ENCODE measurements at places on chromosomes 2 and 18. TPM values are rescaled to one million over a fixed set of nuclear protein-coding genes. Genes with fewer than 3 reads are reported as not detected.

Gene TRIM43
- total RNA-seq = not detected

DNA sequence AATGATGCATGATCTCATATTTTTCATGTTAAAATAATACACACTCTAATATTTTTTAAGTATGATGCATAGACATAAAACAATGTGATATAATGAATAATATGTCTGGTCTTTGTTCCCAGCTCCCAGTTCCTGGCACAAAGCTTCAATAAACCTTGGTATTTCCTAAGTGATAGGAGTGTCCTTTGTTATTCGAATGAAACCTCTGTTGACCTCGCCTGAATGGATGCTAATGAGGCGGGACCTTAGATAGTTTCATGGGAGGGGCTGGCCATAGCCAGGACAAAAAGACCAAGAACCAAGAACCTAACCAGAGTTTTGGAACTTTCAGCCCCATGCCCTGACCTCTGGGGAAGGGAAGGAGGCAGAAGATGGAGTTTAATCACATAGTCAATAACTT, 257.7 kb upstream of the COPS8 start:
- no peaks in the 10 kb centered on the region for H3K4me1 ChIP-seq
- H3K36me3 ChIP-seq = no peaks in the 10 kb centered on the region
- no peak overlapping the region for H3K4me3 ChIP-seq
- no peak for DNase-seq

Gene HOXD4
- 12.7 TPM for total RNA-seq

GRCh38 chr2:161104054-161104553, 56.1 kb upstream of the TANK start:
- no peak overlapping the region for H3K27ac ChIP-seq
- peaks cover 2% of the 10 kb centered on the region for H3K4me1 ChIP-seq
- H3K27me3 ChIP-seq = no peaks in the 10 kb centered on the region
- DNase-seq = no peak

- no peak overlapping the region for H3K27ac ChIP-seq
- H3K27me3 ChIP-seq = no peaks in the 10 kb centered on the region
- H3K4me1 ChIP-seq = no peaks in the 10 kb centered on the region
These were observed 251.2 kb downstream of the ACKR3 start for GRCh38 chr2:236820763-236821344.

Gene STPG4
- not detected for total RNA-seq

DNA sequence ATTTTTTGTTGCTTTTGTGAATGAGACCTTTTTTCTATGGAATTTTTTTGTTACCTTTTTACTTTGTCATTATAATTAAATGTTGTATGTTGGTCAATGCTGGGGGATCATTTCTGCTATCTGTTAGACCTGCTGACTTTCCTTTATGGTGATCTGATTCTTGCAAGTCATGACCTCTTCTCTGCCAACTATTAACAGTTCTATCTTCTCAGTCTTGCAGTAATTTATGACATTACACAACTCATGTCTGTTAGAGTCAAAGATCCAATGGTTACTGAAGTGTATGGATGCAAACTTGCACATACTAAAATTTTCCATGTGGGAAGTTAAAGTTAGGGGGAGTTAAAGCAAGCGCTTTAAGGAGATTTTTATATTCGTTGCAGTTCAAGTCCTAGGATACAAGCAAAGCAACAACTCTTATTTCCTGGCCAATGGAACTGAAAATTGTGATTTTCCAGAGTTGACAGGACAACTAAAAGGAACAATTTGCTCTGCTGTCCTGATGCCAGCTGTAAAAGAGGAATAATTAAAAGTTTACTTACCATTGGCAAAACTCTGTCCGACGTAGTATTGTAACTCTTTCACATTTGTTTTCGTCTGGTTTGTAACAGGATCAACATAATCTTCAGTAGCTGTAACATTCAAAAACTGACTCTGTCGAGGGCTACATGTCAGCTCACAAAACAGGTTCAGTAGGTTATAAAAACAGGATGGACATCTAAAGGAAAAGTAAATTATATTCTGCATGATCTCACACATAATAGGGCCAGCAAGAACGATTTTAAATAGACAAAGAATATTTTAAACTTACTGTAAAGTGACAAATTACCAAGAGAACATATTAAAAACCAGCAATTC, 17.8 kb downstream of the NPC1 start:
- DNase-seq = no peak
- H3K4me1 ChIP-seq = no peaks in the 10 kb centered on the region
- no peak overlapping the region for H3K27ac ChIP-seq

Gene AQP12B
- total RNA-seq = not detected

GRCh38 chr2:103166456-103167324, 404.9 kb downstream of the TMEM182 start:
- H3K4me1 ChIP-seq = no peaks in the 10 kb centered on the region
- no peak for DNase-seq
- no peaks in the 10 kb centered on the region for H3K27me3 ChIP-seq
- H3K4me3 ChIP-seq = no peak overlapping the region

DNA sequence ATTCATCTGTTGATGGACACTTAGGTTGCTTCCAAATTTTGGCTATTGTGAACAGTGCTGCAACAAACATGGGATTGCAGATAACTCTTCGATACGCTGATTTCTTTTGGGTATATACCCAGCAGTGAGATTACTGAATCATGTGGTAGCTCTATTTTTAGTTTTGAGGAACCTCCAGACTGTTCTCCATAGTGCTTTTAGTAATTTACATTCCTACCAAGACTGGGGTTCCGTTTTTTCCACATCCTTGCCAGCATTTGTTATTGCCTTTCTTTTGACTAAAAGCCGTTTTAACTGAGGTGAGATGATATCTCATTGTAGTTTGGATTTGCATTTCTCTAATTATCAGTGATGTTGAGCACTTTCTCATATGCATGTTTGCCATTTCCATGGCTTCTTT, 200.3 kb downstream of the MBD5 start:
- no peaks in the 10 kb centered on the region for H3K27me3 ChIP-seq
- H3K27ac ChIP-seq = no peak overlapping the region
- DNase-seq = no peak
- H3K4me3 ChIP-seq = no peak overlapping the region
- peaks cover 2% of the 10 kb centered on the region for H3K4me1 ChIP-seq

DNA sequence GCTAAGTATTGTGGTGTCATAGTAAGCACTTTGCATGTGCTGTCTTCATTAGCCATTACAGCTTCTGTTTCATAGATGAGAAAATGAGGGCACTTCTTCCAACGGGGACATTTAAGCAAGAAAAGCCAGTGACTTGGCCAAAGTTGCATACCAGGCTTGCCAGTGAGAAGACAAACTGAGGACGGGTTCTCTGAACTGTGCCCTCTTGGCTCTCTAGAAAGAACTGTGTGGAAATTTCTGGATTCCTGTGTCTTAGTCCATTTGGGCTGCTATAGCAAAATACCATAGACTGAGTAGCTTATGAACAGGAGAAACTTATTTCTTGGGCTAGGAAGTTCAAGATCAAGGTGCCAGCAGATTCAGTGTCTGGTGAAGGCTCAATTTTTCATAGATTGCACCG, 13.3 kb downstream of the CTIF start:
- H3K36me3 ChIP-seq = no peaks in the 10 kb centered on the region
- no peak for DNase-seq
- H3K27me3 ChIP-seq = no peaks in the 10 kb centered on the region
- H3K4me1 ChIP-seq = peaks cover 10% of the 10 kb centered on the region
- no peak overlapping the region for H3K4me3 ChIP-seq
- H3K27ac ChIP-seq = no peak overlapping the region

DNA sequence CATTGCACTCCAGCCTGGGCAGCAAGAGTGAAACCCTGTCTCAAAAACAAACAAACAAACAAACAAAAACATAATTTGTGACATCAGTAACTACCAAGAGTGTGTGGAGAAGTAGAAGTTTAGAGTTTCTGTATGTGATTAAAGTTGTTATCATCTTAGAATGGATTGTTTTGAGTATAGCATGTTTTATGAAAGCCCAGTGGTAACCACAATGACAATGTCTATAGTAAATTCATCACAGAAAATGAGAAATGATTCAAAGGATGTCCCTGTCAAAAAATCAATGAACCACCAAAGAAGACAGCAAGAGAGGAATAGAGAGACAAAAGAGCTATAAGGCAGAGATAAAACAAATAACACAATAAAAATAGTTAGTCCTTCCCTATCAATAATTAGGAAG, 1299.2 kb downstream of the CNTNAP5 start:
- H3K4me1 ChIP-seq = no peaks in the 10 kb centered on the region
- H3K36me3 ChIP-seq = no peaks in the 10 kb centered on the region
- H3K27me3 ChIP-seq = no peaks in the 10 kb centered on the region
- no peak for DNase-seq
- no peak overlapping the region for H3K27ac ChIP-seq

Gene CFC1B
- total RNA-seq = not detected

GRCh38 chr18:3305354-3305762, 43.4 kb downstream of the MYL12B start:
- H3K27ac ChIP-seq = no peak overlapping the region
- no peak for DNase-seq
- H3K4me1 ChIP-seq = no peaks in the 10 kb centered on the region
- H3K27me3 ChIP-seq = no peaks in the 10 kb centered on the region
- no peak overlapping the region for H3K4me3 ChIP-seq
- H3K36me3 ChIP-seq = no peaks in the 10 kb centered on the region

DNA sequence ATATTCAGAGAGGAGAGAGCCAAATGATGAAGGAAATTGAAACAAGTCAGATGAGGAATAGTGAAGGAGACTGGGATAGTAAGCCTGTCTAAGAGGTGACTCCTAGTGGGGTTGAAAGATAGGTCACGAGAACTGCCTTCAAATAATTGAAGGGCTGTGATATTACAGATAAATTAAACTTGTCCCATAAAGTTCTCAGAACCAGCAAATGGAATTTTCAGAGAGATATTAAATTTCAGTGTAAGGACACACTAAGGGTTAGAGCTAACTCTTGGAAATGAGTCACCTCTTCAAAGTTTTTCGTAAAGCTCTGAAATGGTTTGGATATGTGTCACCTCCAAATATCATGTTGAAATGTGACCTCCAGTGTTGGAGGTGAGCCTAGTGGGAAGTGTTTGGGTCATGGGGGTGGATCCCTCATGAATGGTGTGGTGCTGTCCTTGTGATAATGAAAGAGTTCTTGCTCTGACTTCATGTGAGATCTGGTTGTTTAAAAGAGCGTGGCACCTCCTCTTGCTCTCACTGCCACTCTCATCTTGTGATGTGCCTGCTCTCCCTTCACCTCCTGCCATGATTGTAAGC, 87.3 kb downstream of the BABAM2 start:
- no peaks in the 10 kb centered on the region for H3K36me3 ChIP-seq
- H3K4me3 ChIP-seq = no peak overlapping the region
- no peaks in the 10 kb centered on the region for H3K4me1 ChIP-seq
- no peaks in the 10 kb centered on the region for H3K27me3 ChIP-seq
- no peak overlapping the region for H3K27ac ChIP-seq
- no peak for DNase-seq

DNA sequence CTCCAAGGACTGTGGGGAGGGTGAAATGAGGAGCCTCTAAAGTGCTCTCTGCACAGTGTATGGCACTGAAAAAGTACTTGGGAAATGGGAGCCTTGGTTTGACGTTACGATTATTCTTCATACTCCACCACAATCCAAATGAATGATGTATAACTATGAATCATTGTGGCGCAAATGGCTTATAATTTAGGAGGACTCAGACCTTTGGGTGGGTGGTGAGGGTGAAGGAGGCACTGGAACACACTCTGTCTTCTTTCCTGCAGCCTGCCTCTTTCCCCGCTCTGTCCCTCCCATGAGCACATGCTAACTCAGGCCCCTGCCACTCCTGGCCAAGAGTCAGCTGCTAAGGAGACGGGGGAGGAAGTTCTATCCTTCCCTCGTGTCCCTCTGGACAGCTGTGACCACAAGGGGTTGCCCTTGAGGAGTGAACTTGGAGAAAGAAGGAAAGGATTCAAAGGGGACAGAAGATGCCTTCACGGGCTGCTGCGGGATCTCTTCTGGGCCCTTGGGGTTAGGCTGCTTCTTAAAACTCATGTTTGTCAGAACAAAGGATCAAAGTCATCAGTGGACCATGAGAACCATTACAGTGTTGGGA, 36.5 kb downstream of the POLR1A start:
- H3K27ac ChIP-seq = no peak overlapping the region
- H3K4me1 ChIP-seq = peaks cover 8% of the 10 kb centered on the region
- DNase-seq = no peak
- H3K36me3 ChIP-seq = no peaks in the 10 kb centered on the region
- no peaks in the 10 kb centered on the region for H3K27me3 ChIP-seq

Gene SLC4A3
- 29.6 TPM for total RNA-seq

DNA sequence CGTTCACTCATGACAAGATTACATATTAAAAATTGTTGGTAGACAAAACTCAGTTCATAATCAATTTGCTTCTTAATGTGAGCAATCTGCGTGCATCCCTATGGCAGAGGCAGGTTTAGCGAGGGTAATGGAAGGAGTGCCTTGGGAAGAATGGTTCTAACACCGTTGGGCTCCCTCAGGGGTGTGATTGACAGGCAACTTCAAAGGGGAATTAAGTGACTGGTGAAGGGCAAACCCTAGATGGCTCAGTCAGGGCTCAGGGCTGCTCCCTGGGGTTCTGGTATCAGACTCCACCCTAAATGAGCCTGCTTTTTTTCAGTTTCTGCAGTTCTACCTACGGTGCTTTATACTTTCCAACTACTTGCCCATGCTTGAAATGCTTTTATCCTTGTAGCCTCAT, 419.5 kb upstream of the CELF4 start:
- H3K27ac ChIP-seq = no peak overlapping the region
- no peak overlapping the region for H3K4me3 ChIP-seq
- H3K27me3 ChIP-seq = no peaks in the 10 kb centered on the region
- no peaks in the 10 kb centered on the region for H3K36me3 ChIP-seq

DNA sequence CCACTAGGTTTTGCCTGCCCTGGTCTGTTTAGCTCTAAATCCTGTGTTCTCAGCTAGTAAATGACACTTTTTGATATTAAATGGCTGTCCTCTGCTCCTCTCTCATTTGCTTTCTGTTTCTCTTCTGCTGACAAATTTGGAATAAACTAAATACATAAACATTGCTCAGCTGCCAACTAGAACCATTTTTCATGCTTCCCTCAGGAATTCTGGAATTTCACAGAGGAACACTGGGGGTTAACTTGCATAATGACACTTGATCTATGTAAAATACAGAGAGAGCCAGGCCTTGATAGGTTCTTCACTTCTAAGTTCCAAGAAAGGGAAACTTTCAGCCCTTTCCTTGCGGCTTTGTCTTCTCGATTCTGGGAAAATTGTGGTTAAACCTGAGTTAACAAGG, 450.6 kb upstream of the ST6GAL2 start:
- H3K27me3 ChIP-seq = no peaks in the 10 kb centered on the region
- H3K36me3 ChIP-seq = no peaks in the 10 kb centered on the region
- no peak for DNase-seq
- no peak overlapping the region for H3K27ac ChIP-seq

DNA sequence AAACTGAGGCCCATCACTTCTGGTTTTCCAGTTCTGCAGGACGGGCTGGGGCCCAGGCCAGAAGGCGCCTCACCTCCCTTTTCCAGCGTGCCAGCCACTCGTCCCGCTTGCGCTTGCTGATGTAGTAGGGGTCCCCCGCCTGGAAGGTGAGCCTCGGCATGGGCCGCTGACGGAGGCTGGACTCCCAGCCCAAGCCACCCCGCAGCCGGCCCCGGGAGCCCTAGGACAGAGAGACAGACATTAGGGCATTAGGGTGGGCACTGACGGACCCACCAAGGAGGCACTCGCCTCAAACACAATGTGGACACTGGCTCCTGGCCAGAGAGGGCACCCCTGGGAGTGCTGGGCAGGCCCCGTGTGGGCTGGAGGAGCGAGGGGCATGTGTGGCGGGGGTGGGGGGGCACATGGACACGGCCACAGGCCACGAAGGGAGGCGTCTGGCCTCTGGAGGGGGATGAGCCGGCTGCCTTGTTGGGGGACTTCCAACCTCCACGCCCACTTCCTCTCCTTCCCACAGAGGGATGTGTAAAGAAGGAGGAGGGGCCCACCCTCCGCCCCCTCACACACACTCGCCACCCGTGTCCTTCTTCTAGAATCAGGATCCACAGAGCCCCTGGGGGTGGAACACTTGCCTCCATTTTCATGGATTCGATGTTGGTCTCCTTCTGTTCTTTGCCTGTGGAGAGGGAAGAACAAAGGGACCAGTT, 66.7 kb downstream of the DNMT3A start:
- no peak overlapping the region for H3K4me3 ChIP-seq
- no peaks in the 10 kb centered on the region for H3K36me3 ChIP-seq
- peak; percentile 66 for DNase-seq
- H3K27me3 ChIP-seq = no peaks in the 10 kb centered on the region
